C1 segment of cervical spinal cord (tissue), 14 donors: ENCODE measurements at places on chromosomes 7 and 10.

DNA sequence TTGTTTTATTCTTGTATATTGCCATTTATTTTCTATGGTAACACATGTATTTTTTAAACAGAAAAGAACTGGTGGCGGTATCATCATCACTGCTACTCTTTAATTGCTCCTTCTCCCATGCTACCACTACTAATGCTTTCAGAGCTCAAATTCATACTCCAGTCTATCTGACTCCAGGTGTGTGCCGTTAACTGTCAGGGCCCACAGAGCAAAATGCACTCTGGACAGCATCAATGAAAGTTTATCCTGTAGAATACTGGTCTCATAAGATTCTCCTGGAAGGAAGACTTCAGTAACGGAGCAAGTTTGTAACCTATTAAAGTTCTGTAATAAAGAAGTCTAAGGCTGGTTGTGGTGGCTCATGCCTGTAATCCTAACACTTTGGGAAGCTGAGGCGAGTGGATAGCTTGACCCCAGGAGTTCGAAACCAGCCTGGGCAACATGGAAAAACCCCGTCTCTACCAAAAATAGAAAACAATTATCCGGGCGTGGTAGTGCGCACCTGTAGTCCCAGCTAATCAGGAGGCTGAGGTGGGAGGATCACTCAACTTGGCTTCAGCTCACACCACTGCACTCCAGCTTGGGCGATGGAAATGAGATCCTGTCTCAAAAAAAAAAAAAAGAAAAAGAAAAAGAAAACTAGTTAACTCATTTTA, 18.4 kb downstream of the ZNRF2 start:
- no peak for DNase-seq

GRCh38 chr7:7805511-7806153, 87.2 kb upstream of the RPA3 start:
- no peak for DNase-seq

DNA sequence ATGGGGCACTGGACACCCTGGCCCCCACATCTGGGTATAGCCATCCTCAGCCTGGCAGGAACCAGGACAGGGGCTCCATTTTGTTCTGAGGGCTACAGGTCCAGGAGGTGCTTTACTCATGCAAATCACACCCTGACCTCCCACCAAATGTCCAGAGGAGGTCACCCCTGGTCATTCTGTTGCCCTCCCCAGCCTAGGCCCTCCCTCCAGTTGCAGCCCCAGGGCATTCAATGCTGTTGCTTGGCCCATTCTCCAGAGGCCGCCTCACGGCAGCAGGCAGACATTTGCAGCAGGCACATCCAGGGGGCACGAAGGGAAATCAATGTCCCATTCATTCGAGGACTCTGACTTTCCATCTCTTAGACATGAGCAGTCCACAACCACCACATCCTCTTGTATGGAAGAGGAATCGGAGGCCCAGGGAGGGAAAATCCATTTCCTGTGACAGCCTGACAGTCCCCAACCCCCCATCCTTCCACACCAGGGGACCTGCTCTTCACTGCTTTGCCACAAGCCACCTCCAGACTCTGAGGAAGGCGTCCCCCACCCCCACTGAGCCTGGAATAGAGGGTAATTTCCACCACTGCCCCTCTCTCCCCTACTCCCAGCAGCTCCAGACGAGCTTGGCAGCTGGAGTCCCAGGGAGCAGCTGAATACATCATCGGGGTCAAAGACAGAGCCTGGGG, 76.2 kb upstream of the UNC5B start:
- no peak for DNase-seq

DNA sequence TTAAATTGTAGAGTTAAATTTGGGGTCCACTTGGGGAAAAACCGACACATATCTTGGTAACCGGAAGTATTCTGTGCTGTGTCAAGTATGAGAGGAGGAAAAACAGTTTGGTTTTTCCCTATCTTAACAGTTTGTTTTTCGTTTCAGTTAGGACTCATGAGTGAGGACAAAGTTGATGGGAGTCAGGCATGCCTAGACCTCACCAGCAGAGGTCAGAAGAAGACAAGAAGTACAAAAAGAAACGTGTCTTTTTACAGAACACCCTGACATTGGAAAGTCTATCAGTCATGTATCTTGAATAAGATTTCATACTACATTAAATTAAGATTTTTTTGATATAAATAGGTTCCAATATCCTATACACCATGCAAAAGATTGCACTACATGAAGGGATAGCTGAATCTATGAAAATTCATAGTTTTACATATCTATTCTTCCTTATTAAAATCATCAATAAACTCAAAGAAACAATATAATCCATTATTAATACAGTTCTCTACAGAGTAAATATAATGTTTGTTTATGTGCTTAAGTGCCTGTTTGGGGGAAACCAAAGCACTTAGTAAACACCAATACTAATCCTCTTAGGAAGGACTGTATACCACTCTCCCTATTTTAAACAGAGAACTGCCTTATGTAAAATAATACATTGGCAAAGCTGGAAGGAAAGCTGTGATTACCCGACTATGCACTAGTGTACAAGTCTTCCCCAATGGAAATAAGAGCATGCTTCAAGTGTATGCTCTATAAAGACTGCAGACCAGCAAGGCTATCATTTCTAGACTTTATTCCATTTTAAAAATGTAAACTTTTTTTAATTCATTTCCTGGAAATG, 95.6 kb downstream of the USP6NL start:
- no peak for DNase-seq

DNA sequence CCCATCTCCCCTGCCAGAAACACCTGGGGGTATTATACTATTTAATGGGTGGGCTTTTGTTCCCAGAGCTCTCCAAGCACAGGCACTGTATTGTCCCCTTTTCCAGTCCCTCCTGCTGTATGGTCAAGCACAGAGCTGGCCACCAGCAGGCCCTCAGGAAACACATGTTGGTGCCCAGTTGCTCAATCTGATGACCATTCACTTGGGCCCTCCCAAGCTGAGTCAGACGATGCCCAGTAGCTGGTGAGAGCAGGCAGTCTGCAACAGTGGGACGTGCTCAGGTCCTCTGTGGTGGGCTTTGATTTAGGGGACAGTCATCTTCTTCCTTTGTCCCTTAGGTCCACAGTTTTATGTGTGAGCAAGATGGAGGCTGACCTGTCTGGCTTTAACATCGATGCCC, 11.8 kb downstream of the SFXN2 start:
- peak; percentile 13 for DNase-seq

DNA sequence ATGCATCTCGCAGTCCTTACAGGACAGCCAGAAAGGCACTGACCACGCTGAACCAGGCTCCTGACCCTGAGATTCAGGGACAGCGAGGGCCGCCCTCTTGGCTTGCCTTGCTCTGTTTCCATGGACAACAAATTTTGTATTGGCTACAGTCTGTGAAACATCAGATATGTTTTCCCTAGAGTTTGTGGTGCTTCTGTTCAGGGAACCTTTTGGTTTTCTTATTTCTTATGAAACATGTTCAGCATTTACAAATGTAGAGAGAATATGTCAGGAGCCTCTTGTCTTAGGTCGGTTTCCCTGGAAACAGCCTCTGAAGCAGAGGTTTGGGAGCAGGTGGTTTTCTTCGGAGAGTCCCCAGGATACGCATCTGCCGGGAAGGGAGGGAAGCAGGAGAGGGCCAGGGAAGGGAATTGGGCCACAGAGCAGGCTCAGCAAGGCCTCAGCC, 260.1 kb downstream of the CCDC3 start:
- DNase-seq, result no peak

DNA sequence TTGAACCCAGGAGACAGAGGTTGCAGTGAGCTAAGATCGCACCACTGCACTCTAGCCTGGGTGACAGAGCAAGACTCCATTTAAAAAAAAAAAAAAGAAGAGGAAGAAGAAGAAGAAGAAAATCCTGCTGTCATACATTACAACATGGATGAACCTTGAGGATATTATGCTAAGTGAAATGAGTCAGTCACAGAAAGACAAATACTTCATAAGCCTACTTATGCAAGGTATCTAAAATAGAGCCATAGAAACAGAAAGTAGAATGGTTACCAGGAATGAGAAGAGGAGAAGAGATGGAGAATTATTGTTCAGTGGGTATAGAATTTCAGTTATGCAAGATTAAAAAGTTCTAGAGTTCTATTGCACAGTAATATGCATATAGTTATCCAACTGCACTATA, 466.5 kb downstream of the PLXNA4 start:
- no peak for DNase-seq

- DNase-seq, result no peak
These were observed 891.1 kb upstream of the GHITM start for GRCh38 chr10:83248106-83248631.

- DNase-seq, result no peak
These were observed 279.9 kb upstream of the NEBL start for GRCh38 chr10:21176934-21177480.

- no peak for DNase-seq
These were observed 1042.0 kb downstream of the DNAJB9 start for GRCh38 chr7:109611656-109612055.

DNA sequence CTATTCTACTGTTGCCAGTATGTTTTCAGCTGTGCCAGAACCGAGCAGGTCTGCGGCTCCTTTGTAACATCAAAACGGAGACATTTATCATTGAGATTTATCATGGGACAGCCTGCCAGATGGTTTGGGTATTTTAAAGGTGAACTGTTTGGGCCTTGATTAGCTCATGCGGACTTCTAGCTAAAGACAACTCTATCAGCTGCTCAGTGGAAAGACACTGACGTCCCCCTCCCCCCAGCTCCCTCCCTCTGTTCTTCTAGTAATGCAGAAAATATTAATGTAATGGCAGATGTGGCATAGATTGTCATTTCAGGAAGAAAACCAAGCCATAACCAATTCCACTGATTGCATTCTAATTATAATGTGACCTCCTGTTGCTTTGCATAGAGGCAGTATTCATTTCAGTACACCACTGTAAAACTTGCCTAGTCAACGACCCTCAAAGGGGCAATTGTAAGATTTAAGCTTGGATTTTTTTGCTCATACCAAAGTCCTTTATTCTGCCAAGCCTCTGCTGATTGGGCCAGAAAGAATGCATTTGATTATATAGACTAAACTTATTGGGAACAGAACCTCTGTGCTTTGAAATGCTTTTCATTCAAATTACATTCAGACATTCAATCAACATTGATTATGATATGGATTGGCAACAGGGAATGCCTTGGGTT, 966.8 kb downstream of the LRMDA start:
- no peak for DNase-seq

- no peak for DNase-seq
These were observed 282.9 kb upstream of the LYZL1 start for GRCh38 chr10:29005988-29006387.

DNA sequence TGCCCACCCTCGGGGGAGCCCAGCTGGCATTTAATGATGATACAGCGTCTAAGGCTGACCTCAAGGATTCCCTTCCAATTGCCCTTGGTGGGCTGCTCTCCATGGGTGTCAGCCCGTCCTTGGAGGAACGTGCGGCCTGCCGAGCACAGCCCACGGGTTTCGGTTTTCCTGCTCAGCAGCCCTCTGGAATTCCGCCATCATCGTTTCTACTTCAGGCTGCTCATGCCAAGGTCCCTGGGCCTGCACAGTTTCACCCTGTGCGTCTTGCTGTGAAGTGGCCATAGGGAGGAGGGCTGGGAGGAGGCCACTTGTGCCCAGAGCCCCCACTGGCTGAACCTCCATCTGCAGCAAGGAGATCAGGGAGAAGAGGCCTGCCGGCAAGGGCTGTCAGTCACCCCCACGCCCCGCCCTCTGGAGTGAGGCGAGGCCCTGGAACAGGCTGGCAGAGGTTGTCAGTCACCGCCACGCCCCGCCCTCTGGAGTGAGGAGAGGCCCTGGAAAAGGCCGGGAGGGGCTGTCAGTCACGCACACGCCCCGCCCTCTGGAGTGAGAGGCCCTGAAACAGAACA, 82.8 kb downstream of the CHST15 start:
- no peak for DNase-seq

DNA sequence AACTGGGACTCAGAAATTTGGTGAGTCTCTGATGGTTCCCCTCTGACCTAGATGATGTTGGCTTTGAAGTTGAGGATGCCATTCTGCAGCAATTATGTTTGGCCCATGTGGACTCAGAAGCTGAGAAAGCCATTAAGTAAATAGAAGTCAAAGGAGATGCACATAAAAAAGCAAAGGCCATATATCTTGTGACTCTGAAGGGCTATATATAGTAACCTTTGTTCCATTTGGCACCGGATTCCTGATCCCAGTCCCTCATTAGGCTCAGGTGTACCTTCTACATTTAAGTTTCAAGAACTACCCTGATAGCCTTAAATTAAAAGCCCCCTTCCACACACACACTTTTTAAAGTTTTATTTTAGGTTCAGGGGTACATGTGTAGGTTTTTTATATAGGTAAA, 50.0 kb upstream of the PDK4 start:
- no peak for DNase-seq

GRCh38 chr7:22115689-22116088, 170.0 kb upstream of the CDCA7L start:
- DNase-seq, result no peak

DNA sequence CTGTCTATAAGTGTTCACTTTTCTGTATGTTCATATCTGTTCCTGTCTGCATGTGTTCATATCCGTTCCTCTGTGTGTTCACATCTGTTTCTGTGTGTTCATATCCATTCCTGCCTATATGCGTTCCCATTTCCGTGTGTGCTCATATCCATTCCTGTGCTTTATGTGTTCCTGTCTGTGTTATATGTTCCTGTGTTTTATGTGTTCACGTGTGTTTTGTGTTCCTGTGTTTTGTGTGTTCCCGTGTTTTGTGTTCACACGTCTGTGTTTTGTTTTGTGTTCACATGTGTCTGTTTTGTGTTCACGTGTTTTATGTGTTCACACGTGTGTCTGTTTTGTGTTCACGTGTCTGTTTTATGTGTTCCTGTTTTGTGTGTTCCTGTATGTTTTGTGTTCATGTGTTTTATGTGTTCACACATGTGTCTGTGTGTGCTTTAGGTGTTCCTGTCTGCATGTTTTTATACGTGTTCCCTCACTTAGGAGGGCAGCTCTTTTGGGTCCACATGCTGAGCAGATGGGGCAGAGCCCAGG, 42.2 kb upstream of the CNPY1 start:
- DNase-seq, result no peak

- no peak for DNase-seq
These were observed 43.1 kb upstream of the CAMK2B start for GRCh38 chr7:44368455-44368854.

DNA sequence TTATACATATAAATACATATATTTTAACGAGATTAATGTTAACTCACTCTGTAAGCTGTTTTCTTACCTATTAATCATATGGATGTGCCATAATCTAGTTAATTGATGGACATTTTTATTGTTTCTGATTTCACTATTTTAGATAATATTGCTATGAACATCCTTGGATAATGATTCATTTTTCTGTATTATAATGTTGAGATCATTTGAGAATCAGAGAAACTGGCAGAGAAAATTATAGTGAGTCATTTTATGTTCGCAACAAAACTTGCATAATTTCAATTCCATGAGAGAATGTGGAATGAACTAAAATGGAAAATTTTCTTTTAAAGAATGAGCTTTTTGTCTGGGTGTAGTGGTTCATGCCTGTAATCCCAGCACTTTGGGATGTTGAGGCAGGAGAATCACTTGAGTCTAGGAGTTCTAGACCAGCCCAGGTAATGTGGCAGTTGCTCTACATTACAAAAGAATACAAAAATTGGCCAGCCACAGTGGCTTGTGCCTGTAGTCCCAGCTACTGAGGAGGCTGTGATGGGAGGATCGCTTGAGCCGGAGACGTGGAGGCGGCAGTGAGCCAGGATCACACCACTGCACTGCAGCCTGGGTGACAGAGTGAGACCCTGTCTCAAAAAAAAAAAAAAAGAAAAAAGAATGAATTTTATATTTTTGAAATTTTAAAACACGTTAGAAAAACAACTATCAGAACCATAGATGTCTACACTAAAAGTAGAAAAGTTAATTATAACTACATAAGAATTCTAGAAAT, 40.5 kb downstream of the PAPSS2 start:
- DNase-seq, result no peak

- DNase-seq, result no peak
These were observed 12.2 kb upstream of the CAV1 start for GRCh38 chr7:116512520-116513188.

GRCh38 chr7:77859343-77859742, 60.8 kb downstream of the PHTF2 start:
- no peak for DNase-seq
